Breast epithelium (tissue), 4 donors: ENCODE measurements at places on chromosomes 2 and 18. TPM values are rescaled to one million over a fixed set of nuclear protein-coding genes. Genes with fewer than 3 reads are reported as not detected.

DNA sequence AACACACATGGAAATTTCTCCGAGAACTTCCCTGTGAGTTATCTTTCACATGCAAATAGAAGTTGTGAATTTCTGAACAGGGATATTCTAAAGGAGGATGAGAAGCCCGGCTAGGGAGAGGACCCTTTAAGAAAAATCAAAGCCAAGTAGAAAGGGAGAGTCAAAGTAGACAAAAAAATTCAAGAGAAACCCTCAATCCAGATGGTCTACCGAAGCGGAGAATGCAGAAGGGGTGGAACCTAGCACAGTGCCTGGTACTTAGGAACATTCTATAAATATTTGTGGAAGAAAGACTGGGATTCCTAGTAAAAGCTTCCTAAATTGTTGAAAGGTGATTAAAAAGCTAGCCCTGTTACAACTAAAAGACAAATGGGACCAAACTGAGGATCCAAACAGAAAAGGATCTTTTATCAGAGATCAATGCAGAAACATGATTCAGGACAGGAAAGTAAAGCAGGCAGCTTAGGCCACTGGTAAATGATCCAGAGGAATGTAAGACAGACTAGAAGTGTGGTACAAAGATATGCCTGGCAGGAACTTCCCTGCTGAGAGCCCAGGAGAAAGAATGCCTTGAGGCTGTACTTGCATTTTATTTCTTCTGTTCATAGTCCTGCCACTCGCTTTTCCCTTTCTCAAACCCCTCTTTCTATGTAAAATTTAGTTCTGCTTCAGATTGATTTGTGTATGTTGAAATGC, 19.5 kb upstream of the GLS start:
- no peak for DNase-seq

DNA sequence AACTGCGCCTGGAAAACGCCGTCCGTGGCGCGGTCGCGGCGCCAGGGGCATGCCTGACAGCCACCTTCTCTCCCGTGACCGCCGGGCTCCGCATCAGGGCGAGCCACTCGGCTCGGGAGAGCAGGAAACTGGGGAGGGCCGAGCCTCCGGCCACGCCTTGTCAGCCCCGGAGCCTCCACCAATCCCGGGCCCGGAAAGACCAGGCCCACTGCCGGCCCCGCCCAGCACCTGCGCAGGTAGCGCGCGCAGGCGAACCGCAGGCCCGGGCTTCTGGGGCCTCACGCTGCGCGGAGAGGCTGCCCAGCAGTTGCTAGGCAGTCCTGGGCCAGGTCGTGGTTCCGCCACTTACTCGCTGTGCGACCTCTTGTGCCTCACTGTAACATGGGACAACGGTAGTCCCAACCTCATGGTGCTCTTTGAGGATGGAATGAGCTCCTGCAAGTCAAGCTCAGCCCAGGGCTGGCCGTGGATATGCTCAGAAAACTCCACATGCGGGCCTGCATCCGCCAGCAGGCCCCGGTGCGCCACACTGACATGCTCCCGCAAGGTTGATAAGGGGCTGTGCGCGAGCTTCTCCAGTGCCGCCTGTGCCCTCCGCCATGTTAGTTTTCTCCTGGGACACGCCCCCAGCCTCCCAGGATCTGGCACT, 97.1 kb downstream of the INHBB start:
- DNase-seq: peak; percentile 83

GRCh38 chr2:185147361-185147760, 549.0 kb downstream of the ZNF804A start:
- DNase-seq: no peak

DNA sequence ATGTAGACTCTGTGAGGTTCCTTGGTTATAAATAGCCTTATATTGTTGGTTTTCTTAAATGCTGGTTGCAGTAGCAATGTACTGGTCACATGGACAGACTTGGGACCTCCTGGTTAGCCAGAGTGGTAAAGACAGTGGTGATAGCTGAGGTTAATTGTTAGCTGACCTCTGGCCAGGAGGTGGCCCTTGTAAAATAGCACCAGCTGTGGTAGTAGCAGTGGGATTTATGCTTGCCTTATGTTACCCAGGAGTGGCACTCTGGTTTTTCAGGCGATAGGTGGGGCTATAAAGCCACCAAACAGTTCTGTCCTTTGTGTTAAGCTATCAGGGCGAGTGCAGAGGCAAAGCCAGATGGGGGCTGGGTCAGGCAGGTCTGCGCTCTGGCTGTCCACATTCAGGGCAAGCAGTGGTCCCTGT, 94.8 kb upstream of the SRD5A2 start:
- DNase-seq: no peak

DNA sequence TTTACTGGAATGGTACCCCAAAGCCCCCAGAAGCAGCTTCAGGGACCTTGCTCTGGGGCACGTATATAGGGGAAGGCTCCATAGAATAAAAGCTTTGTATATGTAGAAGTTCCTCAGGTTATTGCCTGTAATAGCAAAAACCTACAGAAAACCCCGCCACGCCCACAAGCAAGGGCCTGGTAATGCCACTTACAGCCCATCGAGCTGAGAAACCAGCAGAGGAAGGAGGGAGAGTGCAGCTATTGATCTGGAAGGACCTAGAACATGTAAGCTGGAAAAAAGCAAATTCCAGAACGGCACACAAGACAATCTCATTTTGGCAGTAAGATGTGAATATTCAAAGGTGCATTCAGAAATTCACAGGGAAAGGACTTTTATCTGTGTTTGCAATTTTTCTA, 15.8 kb downstream of the HS1BP3 start:
- no peak for DNase-seq

Gene LOXL3
- 7.8 TPM for total RNA-seq

Gene STEAP3
- 49.8 TPM for total RNA-seq

Gene C1QL2
- total RNA-seq: 0.15 TPM
